ENCODE measurements at places on chromosomes 6 and 20. TPM values are rescaled to one million over a fixed set of nuclear protein-coding genes. Genes with fewer than 3 reads are reported as not detected.

- peak; percentile 43 for DNase-seq
These were observed 232.8 kb upstream of the GMDS start for GRCh38 chr6:2478200-2478599.

GRCh38 chr20:41599699-41600104, 18.5 kb downstream of the CHD6 start:
- DNase-seq: no peak

DNA sequence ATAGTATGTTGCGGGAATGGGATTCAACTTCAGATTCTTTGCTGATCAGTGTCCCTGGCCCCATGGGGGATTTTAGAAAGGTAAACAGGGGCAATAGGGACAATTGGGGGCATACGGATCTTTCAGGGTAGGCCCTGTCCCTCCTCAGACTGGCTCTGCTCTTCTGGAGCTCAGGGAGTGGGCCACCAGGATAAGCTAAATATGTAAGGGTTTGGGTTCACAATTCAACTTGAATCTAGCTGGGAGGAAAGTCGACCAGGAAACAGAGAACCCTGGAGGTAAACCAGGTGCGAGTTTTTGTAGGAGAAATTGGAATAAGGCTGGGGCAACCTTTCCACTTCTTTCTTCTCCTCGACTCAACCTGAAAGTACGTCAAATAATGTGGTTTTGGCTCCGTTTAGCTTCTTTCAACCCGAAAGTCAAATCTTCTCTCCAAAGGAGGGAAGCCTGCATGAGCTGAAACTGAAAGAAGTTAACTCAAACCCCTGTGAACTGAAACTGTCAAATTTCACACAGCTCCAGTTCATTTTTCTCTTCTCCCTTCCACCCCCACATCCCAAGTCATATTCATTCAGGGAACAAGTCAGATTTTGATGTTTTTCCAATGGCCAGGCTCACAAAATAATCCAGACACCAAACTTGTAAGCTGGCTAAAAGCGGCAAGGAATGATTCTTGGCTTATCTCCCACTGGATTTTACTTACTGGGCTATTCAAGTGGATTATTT, 278.2 kb downstream of the CLIC5 start:
- no peak for DNase-seq

HTR1B gene
- not detected for total RNA-seq

Measured in SJSA1 (cell line).